ENCODE measurements at places on chromosomes 11 and 22.

GRCh38 chr11:61332281-61332796 is 566 bp downstream of the DDB1 start:
- peak; percentile 37 for DNase-seq

DNA sequence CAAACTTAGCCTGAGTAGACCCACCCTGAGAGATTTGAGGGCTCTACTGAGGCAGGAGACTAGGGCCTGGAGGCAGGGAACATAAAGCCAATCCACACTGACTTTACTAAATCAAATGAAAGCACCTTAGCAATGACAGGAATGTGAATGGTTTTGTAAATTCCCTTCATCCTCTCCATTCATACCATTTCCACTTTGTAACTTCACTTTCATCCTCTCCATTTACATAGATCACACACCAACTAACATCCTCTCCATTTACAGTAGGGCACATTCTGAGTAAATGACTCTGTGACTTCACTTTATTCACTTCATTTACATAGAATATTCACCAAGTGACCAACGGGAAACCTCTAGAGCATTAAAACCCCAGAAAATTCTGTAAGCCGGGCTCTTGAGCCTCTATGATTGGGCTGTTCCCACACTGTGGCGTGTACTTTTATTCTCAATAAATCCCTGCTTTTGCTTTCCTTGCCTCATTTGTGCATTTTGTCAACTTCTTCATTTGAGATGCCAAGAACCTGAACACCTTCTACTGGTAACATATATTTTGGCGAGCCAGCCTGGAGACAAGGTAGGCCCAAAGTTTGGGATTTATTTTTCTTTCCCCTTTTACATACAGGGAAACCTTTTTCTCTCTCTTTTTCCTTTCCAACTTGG is 82.9 kb downstream of the PIWIL4 start:
- DNase-seq: no peak

DNA sequence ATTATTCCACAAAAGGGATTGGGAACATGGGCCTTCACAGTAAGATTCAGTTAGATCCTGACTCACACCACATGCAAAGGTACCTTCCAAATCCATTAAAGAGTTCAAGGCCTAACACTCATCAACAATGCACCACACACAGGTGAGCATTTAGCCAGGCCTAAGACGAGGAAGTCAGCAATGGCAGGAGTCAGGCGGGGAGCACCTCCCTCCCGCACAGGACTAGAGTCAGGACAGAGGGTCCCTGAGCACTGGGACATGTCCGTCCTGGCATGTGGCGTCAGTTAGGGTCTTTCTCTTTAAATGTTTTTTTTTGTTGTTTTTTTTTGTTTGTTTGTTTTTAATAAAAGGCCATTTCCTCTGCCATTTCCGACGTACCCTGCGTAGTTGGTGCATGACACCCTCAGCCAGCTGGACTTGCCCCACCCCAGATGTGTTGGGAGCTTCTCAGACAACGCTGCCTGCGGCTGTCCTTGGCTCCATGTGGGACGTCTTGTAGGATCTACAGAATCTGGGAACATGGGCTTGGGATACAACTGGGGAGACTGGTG is 1458.6 kb downstream of the BRD1 start:
- no peak for DNase-seq

- no peak for DNase-seq
Measured at GRCh38 chr11:35275786-35276170, 136.8 kb downstream of the CD44 start.

GRCh38 chr22:42993651-42994275 is 21.2 kb downstream of the PACSIN2 start:
- DNase-seq: no peak

DNA sequence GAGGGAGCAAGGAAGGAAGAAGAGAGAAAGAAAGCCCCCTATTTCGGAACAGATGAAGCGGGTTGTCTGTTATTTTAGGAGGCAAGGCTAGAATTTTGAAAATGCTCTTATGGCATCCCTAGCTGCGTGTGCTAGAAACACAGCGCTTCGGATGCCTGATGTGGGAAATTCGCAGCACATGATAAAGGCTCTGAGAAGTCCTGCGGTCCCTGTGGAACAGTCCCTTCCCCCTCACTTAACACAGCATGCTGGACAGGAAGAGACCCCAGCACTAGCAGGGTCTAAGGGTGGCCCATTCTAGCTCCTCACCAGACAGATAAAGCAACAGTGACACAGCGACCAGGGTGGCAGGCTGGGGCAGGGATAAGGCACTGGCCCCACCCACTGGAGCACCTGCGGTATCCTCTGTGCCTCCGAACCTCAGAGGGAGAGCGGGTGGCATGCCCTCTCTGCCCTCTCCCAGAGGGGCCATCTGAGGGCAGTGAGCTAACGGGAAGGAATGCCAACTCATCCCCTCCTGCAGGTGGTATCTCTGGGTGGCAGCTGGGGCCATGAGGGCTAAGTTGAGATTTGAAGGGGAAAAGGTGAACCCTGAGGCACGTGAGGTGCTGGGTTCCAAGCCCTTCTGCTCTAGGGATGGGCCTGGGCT is 75.7 kb downstream of the SCUBE1 start:
- DNase-seq: no peak

- DNase-seq: peak; percentile 84
Measured at GRCh38 chr11:128302425-128303186, 284.8 kb downstream of the ETS1 start.

- DNase-seq: no peak
Measured at GRCh38 chr11:79199729-79200354, 241.0 kb downstream of the TENM4 start.

DNA sequence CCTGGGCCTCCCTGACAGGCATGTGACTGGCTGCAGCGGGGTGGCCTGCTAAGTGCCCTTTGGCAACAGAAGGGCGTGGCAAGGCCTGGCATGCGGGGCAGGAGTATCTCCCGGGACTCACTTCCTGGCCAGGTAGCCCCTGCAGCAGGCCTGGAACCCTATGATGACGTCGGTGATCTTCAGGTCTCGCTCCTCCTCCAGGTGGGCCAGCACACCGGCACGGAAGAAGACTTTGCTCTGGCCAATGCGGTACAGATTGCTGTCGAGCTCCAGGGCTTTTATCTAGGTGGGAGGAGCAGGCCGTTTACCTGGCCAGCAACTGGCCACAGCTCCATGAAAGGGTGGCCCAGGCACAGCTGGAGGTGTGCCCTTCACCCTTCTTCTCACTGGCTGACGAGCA is 50.9 kb downstream of the APOL1 start:
- no peak for DNase-seq

- DNase-seq: no peak
Measured at GRCh38 chr11:72812604-72812966, 1.6 kb upstream of the ATG16L2 start.

GRCh38 chr22:41557401-41558240 is 3.2 kb upstream of the CSDC2 start:
- no peak for DNase-seq

GRCh38 chr11:108654994-108655631 is 9.8 kb upstream of the DDX10 start:
- DNase-seq: peak; percentile 46

GRCh38 chr22:41995211-41995610 is 3.4 kb upstream of the WBP2NL start:
- DNase-seq: no peak

DNA sequence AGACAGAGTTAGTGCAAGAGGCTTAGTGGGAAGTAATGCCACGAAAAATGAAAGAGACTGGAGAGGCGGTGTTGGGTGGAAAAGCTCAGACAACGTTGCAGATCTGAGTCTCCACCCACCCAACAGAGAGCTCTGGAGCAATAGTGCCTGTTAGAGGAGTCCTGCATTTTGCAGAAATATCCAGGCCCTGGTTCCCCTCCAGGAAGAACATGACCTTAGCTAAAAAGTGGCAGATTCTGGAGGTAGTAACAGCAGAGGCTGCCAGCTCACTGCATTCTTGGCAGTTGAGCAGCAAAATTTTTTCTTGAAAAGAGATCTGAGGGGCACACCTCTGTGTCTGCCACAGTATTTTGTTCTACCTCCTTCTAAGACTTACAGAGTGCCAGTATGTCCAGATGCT is 27.7 kb upstream of the BIRC3 start:
- no peak for DNase-seq

GRCh38 chr22:17302616-17303015 is 66.6 kb upstream of the CECR2 start:
- DNase-seq: no peak

DNA sequence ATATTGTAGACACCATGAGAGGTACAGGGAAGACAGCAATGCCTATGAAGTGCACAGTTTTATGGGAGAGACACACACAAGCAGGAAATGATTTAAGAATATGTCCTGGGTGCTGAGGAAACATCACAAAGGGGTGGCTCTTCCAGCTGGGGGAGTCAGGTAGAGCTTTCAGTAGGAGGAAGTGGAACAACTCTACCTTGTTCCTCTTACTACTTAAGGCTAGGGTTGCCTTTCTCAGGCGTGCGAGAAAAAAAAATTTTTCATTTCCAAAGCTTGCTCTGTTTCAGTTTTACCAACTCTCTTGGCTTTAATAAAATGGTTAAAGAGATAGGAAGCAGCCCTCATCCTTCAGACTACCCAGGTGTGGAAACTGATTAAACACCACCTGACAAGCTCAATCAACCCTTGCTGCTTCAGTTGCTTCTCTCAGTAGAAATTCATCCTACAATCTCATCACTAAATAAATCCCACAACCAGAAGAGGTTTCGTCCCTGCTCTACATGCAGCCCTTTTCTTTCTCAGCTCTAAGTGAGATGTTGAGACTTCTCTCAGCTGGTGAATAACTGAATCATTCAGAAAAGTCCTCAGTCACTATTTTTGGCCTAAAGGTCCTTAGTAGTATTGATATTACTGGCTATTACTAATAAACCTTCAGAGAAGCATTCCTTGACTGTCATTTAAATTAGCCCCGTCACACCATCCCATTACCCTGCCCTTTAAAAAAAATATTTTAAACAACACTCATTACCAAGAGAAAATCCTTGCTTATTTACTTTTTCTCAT is 5.9 kb downstream of the ABTB2 start:
- no peak for DNase-seq

DNA sequence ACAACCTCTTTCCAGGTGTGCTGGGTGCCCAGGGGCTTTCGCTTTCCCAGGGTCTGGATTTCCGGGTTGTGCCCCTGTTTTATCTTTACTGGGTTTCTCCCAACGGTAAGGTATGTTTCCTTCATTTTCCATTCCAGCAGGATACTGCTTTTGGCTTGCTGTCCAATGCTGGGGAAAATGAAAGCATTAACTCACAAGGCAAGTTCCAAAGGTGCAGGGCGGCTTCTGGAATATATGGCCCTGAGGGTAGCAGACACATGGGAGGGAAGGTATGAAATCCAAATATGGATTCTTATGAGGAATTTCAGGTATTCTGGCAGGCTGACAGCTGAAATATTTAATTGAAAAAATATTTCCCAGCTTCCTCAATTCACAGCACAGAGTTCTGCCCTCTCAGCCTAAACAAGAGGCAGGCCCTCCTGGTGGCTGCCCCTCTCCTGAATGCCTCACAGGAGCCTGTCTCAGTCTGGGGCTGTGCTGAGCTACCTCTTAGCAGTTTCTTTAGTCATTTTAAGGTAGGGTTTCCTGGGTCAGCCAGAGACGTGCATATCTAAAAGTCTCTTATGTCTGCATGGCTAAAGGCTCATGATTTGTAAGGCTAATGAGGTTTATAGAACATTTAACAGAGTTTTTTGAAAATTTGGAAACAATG is 318.6 kb upstream of the B3GAT1 start:
- DNase-seq: no peak

DNA sequence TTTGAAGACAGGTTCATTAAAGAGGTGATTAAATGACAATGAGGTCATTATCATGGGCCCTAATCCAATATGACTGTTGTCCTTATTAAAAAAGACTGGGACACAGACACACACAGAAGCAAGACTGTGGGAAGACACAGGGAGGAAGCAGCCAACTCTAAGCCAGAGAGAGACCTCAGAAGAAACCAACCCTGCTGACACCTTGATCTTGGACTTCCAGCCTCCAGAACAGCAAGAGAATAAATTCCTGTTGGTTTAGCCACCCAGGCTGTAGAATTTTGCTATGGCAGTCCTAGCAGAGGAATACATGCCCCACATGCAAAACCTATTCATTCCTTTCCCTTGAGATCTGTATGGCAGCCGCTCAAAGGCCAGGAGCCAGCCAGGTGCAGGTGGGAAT is 35.6 kb upstream of the CACNG2 start:
- DNase-seq: no peak
